ENCODE measurements at places on chromosomes 7 and 10.

GRCh38 chr7:38753347-38753746 lies 122.2 kb upstream of the AMPH start:
- no peak for DNase-seq

- no peak for DNase-seq
These were observed 80.7 kb downstream of the C7orf25 start for GRCh38 chr7:42831006-42831717.

DNA sequence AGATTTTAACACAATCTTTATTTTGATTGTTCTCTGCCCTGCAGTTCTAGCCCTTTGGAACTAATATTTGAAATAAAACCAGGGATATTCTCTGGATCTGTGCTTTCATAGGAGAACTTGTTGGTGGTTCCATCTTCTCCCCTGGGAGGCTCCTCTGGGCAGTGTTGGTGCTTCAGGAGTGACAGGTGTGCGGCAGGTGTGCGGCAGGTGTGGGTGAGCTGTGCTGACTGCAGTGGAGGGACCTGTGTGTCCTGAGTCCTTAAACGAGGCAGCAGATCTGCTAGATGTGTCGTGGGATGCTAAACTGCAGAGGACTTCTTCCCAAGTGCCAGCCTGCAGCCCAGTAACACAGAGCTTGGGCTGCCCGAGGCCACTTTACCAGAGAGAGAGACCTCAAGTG lies 98.4 kb downstream of the LYZL1 start:
- DNase-seq: no peak

DNA sequence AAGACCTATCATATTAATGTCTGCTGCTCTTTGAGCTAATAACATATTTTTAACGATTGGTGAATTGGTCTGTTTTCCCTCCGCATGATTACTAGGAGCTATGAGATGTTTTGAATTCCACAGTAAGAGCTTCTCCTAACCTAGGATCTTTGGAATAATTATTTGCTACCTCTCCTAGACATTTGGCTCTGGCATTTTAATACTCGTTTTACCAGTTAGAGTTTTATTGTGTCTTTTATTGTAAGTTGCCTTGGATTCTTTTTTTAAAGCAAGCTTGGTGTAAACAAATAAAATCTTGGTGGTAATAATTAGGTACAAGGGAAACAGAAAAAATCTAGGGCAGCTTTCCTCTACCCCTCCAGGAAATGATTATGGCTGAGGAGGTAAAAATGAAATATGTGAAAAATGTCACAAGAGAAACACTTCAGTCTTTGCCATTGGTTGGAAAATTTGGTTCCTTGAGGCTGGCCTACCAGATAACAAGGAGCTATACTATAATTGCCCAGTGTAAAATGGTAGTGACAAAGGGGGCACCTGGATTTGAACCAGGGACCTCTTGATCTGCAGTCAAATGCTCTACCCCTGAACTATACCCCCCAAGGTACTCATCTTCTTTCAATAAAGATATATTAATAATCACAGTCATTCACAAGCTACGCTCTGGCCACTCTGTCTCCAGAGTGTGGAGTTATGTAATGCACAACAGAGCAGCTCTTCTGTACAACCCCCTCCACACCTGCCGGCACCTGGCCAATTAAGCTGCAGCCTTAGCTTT lies 85.4 kb downstream of the ZNF777 start:
- DNase-seq: no peak

- no peak for DNase-seq
These were observed 12.7 kb upstream of the MIOS start for GRCh38 chr7:7554021-7554432.

DNA sequence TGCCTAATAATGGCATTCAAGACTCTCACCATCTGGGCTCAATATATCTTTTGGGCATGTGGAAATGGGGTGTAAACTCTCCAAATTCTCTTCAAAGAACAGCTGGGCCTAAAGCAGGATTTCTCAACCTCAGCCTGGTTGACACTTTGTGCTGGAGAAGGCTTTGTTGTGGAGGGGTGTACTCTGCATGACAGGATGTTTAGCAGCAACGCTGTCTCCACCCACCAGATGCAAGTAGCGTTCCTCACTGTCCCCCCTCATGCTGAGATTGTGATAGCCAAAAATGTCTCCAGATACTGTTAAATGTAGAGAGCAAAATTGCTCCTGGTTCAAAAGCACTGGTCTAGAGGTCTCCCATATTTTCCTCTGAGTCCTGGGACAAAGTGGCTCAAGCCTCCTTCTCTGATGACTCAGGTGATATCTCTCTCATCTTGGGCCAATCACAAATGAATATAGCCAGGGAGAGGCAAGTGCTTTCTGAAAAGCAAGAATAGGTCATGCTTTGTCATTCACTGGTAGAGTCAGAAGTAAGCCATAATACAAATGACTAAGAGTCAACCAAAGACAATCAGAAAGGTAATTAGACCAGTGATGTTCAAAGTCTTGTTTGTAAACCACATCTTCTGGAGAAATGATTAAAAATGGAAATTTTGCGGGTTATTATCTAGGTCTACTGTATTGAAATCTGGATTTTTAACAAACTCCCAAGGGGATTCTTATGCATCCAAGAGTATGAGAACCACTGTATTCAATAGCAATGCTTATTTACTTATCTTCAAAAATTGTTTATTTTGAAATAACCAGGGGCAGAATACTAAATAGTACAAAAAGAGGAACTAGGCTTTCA lies 330.8 kb downstream of the PTEN start:
- DNase-seq: peak; percentile 75

DNA sequence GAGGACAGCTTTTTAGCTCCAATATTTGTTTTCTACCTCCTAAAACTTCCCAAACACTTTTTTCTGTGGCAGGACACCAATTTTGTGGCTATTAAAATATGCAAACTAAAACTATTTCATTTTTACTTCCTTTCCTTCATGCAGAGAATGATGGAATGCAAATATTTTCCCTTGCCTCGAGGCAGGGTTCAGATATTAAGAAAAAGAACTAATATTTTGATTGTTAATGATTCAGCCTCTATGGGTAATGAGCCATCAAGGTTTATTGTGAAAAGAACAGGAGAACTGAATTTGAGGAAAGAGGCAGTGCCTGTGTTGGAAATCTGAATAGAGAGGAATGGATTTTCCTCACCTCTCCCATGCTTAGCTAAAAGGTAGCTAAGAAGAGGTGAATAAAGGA lies 43.1 kb upstream of the CASD1 start:
- DNase-seq: no peak

Data from activated CD8-positive, alpha-beta T cell treated with anti-CD3 and anti-CD28 coated beads, Interleukin-2, amount 10 ng/mL, durations not matched to agents 7 days and 5 days (primary cell).